ENCODE measurements at places on chromosomes 13 and 19.

DNA sequence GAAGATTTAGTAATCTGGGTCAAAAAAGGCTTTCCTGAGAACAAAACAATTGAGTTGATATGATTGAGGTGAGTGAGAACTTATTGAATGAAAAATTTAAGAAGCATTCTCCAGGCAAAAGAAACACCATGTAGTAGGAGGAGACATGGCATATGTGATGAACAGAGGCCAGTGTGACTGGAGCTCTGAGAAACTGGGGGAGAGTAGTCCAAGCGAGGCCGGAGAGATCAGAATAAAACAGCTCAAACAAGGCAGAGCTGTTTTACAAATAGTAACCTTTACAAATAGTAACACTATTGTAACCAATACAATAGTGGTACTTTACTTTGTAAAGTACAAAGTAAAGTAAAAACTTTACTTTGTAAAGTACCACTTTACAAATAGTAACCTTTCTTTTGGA lies 1159.1 kb downstream of the PCDH9 start:
- no peak for DNase-seq

- no peak for DNase-seq
These were observed 131.2 kb downstream of the IRS2 start for GRCh38 chr13:109655206-109655600.

DNA sequence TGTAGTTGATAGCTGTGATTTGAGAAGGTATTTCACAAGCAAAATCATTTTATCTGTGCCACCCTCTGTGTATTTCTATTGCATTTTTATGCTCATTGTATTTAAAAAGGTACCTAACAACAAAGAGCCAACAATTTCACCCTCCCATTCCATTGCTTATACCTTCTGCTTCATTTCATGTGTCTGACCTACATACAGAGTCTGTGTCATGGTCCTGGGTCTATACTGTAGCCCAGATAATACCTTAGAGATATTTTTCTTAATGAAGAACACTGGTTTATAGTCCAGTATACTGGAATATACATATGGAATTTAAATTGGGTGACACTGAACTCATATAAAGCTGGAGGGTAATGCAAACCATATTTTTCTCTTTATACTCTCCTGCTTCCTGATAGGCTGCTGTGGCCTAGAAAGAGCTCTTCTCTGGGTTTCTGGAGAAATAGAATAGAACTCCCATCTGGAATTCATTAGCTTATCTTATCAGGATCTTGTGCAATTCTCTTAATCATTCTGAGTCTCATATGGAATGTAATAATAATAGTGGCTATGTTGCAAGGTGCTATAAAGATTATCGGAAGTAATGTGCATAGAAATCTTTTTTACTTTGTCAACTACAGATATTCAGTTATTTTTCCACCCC lies 31.8 kb upstream of the SPART start:
- DNase-seq, result no peak

DNA sequence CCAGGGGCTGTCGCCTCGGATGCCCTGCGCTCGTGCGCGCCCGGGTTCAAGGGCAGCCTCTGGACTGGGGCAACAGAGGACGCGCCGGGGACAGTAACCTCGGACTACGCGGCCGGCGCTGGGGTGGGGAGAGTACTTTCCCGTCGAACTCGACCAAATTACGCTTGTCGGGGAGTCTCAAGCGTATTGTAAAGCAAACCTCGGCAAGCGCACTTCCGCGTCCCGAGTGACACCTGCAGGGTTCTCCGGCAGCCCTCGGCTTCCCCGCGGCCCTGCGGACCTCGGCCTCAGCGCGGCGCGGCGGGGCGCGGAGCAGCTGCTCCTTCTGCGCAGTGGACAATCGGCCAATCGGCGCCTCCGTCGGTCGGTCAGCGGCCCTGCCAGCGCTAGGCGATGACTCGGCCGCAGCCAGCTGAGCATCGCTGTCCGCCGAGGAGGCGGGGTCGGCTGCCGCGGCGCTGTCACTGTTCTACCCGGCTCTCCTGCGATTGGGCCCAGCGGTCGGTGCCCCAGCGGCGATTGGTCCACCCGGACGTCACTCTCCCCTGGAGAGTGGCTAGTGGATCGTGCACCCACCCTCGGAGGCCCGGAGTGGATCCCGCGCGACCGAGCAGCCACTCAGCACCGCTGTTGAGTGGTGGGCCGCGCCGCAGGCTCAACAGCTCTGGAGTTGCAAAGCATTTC lies at the start of gene SLC46A3:
TSS of gene SLC46A3 (minus strand) at position 428 of the 684 bp plus-strand sequence. CDS start 972 bp downstream, outside the sequence.
- DNase-seq, result peak; percentile 95

GRCh38 chr13:88189728-88190127 lies 518.6 kb downstream of the SLITRK5 start:
- no peak for DNase-seq

DNA sequence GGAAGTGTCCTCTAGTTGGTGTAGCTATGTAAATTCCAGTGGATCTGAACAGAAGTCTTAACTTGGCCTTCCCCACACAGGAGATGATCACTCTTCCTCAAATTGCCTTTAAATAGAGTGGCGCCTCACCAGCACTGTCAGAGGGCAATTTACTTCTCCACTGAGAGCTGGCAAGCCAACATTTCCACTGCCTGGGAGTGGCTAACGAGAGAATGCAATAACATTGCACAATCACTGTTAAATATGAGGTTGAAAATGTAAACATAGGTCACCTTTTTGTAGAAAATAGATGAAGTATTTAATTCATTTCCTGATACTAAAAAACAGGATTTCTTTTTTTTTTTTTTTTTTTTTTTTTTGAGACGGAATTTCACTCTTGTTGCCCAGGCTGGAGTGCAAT lies 55.4 kb upstream of the UBL3 start:
- DNase-seq, result no peak

- DNase-seq, result no peak
These were observed 28.2 kb upstream of the C13orf46 start for GRCh38 chr13:114002009-114002544.

DNA sequence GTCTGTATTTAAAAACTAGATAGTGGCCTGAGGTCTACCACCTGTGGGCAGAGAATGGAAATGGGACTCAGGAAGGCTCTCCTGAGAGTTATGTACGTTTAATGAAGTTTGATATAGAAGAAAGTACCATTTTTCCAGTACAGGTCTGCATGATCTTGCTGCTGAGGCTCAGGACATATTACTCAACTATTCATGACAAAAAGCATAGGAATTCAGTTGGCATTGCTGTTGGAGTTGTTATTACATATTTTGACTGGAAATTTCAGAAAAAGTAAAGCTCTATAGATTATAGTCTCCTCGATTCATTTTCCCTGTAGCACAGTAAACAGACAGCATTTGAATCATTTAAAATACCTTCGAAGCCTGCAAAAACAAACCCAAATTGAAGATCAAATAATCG lies 469.8 kb downstream of the DCT start:
- no peak for DNase-seq

GRCh38 chr13:24043590-24044350 lies 116.8 kb upstream of the SPATA13 start:
- DNase-seq, result no peak
